ENCODE measurements at places on chromosomes 2 and 18.

DNA sequence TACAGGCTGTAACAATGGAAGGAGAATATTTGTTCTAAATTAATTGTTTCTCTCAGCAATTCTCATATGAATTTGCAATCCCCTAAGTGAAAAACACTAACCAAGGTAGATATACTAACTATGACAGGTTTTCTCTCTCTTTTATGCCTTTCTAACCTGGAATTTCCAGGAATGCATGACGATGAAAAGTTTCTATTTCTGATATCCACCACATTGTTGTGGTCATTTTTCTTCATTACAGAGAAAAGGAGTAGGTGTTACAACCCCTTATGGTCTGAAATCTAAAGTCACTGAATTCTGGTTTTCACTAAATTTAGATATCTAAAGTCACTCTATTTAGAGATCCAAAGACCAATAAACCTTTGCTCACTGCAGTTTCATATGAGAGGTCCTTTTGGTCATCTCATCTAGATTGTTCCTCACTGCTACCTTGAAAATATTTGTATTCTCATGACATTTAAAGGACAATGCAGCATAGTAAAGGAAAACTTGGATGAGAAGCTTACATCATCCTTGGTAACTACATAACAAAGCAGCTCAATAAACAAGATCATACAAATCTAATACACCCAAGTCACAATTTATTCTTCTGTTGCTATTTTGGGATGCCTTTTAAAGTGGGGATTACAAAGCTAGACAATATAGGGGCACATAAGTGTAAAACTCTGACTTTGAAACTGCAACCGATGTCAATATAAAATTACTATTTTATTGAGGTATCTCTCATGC lies 85.8 kb downstream of the TCF4 start:
- no peak for DNase-seq

GRCh38 chr2:178273787-178274360 lies 79.6 kb downstream of the OSBPL6 start:
- no peak for DNase-seq

- DNase-seq = no peak
Observed at GRCh38 chr2:64312622-64313397, 141.2 kb upstream of the LGALSL start.

DNA sequence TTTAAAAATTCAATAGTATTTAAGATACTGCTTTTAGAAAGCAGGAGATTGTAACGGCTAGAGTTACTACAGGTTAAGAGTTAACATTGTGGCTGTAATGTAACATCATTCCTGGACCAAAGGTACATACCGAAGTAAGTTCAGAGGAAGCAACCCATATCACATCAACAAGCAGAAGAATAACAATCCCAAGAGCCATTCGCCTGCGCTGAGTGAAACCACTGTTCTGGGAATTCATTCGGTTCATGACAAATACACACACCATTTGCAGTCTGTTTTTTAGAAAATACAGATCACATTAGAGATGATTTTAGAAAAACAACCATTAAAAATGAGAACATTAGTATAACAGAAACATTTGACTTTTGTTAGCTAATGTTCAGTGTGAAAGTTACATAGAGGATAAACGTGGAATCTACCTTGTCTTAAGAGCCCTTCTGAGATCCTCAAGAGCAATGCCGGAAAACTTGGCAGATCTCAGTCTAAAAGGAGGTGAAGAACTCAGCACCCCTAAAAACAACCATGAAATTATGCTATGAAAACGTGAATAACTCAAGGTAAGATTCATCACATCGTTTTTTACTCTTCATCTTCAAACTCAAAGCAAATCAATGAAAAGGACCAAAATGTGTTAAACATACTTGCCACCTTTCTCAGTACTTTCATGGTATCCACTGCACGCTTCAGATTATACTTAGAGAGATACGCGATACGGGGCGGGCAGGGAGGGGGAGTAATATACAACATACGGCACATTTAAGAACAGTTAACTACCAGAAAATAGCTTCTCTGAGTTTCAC lies 1.2 kb downstream of the SLC35F5 start:
- DNase-seq = no peak

GRCh38 chr2:43874776-43875451 lies 36.1 kb downstream of the ABCG8 start:
- DNase-seq = no peak

DNA sequence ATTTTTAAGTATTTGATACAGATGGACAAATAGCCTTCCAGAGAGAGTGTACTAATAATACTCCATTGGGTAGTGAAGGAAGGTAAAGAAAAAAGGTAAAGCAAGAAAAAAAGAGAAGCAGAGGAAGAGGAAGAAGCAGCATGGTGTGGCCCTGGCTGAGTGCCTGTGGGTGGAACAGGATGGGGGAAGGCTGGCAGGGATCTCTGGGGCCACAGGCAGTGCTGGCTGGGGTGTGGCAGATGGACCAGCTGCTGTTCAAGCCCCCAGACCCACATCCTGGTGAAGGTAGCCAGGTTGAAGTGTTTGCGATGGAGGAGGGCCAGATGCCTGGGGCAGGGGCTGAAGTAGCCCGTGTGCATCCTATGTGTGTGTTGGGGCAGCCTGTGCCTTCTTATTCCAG lies 79.0 kb downstream of the DYSF start:
- no peak for DNase-seq

DNA sequence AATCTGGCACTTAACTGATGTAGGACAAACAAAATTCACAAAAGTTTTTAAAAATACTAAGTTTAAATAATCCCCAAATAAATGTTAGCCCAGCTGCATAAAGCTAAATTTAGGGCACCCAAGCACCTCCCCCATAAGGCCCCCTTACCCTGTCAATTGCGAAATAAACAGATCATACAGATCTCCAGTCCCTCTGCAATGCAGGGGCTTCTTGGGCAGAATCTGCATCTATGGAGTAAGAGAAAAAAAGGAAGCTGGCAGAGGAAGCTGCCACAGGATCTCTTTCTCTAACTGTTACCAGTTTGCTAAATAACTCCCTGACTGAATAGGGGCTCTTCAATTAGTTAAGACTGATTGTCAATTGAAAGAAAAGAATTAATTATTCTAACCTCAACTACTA lies 117.7 kb downstream of the MEMO1 start:
- DNase-seq = no peak

DNA sequence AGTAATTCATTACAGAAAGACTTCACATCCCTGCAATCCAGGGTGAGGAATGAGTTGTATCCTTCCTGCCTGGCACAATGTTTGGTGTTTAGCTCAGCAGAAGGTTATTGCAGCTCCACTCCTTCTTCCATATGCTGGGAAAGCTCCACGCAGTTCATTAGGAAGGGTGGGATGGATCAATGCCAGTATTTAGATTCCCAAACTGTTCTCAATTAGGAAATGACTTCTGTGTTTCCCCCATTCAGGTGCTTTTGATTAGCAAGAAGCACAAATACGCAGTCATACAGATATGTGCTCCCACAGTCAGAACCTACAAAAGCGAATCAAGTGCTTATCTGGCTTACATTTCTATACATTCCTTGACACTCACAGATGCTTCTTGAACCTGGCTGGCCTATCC lies 340.6 kb downstream of the NYAP2 start:
- DNase-seq = no peak

All from activated naive CD4-positive, alpha-beta T cell (primary cell).